ENCODE measurements at places on chromosomes 16 and 17.

DNA sequence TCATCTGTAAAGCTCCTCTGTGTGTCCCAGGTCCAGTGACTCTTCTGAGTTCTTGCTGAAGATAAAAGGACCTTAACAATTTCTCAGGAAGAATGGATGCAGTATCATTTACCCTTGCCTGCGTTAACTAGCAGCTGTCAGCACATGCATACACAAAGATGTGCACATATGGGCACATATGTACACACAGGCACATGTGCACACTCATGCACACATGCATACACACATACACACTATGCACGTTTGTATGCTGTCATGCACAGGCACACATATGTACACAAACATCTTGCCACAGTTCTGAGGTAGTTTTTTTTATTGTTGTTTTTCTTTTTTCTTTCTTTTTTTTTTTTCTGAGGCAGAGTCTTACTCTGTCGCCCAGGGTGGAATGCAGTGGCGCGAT, 24.9 kb downstream of the GP2 start:
- no peaks in the 10 kb centered on the region for H3K4me1 ChIP-seq
- H3K36me3 ChIP-seq, result no peaks in the 10 kb centered on the region
- H3K4me3 ChIP-seq, result no peak overlapping the region
- no peak for DNase-seq

DNA sequence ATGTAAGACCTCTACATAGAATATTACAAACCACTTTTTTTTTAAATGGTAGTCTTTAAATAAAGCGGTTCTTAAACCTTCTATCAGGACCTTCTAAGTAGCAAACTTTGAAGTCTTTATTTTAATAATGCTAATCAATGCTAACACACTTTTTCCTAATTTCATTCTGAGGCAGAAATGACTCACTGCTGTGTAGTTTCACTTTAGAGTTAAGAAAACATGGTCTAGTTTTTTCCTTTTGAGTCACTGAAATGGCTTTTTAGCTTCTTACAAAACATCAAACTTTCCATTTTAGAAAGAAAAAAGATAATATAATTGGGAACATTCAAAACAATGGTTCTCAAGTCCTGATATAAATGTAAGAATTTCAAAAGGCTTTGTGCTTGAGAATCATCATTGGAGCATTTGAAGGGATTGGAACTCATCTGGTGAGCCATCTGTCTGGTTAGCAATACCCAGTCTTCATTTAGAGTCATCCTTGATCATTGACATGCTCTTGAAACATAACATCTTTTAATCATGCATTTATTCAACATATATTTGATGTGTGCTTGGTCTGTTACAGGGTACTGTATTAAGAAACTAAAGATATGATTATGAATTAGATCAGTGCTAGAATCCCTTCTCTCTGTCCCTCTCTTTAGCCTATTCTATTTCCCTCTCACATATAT, 258.3 kb upstream of the MON1B start:
- H3K27ac ChIP-seq, result no peak overlapping the region
- H3K36me3 ChIP-seq, result no peaks in the 10 kb centered on the region
- H3K27me3 ChIP-seq, result no peaks in the 10 kb centered on the region
- H3K4me3 ChIP-seq, result no peak overlapping the region
- no peak for DNase-seq
- no peaks in the 10 kb centered on the region for H3K4me1 ChIP-seq

DNA sequence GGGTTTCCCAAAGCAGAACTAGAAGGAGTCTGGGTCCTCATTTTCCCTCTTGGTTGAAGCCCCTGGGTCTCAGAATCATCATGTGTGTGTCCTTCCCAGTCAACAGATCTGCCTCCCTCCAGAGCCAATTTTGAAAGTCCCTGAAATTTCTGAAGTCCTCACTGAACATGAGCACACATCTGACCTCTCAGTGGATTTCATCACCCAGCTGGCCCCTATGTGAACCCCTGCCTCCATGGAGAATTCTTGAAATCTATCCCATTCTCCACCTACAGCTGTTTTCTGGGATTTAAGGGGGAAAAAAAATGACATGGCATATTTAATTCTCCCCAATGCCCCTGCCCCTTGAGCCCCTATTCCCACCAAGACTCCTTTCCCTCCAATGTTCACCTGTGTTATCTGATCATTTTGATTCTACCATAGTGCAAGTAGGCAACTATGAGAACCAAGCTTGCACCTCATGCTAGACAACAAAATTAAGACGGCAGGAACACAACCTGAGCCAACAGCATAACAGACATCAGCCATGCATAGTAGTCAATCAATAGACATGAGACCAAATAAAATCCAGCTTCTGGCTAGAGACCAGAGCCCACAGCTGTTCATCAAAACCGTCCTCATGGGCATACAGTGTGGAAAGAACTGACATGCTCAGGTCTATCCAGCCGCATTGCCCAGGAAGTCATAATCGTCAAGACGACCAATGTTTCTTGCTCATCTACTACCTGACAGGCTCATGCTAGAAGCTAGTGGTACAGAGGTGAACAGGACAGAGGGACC, 14.9 kb downstream of the SOX9 start:
- no peaks in the 10 kb centered on the region for H3K36me3 ChIP-seq
- no peak for DNase-seq
- no peaks in the 10 kb centered on the region for H3K27me3 ChIP-seq

GRCh38 chr16:63877401-63877800, 1244.5 kb downstream of the CDH11 start:
- H3K27ac ChIP-seq, result no peak overlapping the region
- H3K4me3 ChIP-seq, result no peak overlapping the region
- no peak for DNase-seq
- no peaks in the 10 kb centered on the region for H3K4me1 ChIP-seq
- H3K27me3 ChIP-seq, result no peaks in the 10 kb centered on the region
- H3K36me3 ChIP-seq, result no peaks in the 10 kb centered on the region

Measured in tibial artery (tissue), 4 donors.